ENCODE measurements at places on chromosomes 16 and 17. TPM values are rescaled to one million over a fixed set of nuclear protein-coding genes. Genes with fewer than 3 reads are reported as not detected.

DNA sequence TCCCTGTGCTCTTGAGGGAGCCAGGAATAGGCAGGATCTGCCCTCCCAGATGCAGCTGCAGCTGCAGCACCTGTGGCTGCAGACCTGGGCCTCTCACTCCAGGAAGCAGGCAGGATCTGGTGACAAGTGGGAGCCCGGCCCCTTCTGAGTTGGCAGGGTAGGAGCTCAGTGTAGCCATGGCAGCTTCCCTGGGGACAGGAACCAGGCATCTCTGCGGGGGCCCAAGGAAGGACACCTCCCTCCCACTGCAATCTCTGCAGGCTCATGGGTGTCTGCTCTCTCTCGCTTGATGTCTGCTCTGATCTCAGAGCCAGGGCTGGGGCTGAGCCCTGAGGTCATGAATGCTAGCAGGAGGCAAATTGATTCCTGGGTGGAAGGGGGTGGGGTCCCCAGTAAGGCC is 592.5 kb upstream of the CA10 start:
- DNase-seq = no peak

- DNase-seq = no peak
These were observed 3.6 kb upstream of the TUBG2 start for GRCh38 chr17:42655528-42655927.

GRCh38 chr16:21274172-21274726 is 3.8 kb downstream of the CRYM start:
- no peak for DNase-seq

DNA sequence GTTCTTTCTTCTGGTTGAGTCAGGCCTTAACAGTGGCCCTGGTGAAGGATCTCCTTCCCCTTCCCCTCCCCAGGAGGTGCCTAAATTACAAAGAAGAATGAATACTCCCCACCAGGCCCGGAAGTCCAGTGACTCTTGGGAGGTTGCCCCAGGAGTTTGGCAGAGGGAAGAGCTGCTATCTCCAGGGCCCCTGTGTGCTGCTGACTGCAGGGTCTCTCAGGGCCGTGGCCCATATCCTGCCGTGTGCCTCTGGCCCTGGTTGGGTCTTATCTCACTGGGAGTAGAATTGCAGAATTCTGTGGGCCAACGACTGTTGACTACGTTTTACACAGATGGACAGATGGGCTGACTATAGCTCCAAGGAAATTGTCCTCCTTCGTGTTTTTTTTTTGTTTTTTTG is 28.0 kb downstream of the AKAP1 start:
- no peak for DNase-seq

GRCh38 chr16:56999409-57000270 is 10.3 kb downstream of the NLRC5 start:
- DNase-seq = no peak

GRCh38 chr17:6402258-6402657 is 32.7 kb downstream of the AIPL1 start:
- no peak for DNase-seq

GRCh38 chr17:19386051-19386929 is 700 bp downstream of the MFAP4 start:
- DNase-seq = peak; percentile 84

- DNase-seq = no peak
These were observed 841 bp upstream of the RAB5C start for GRCh38 chr17:42155614-42156045.

- DNase-seq = peak; percentile 33
These were observed 33.4 kb downstream of the VAC14 start for GRCh38 chr16:70767377-70768202.

DNA sequence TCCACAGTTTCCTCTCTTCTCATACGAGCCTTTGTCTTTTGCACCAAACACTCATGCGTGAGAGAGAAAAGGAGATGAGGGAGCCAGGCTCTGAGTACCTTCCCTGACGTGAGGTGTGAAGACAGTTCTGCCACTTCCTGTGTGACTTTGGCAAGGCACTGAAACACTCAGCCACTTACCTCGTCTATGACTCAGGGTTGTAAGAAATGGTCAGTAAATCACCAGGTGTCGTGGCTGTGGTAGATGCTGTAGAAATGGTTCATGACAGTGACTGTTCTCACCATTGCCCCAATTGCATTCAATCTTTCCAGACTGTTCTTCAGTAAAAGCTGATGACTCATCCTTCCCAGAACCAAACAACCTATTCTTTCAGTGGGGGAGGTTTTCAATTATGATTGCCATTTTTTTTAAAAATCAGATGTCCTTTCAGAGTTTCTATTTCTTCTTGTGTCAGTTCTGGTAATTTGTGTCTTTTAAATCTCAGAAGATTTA is 49.2 kb upstream of the CBFA2T3 start:
- peak; percentile 40 for DNase-seq

GRCh38 chr16:10699756-10700155 is 5.0 kb upstream of the TEKT5 start:
- no peak for DNase-seq

DNA sequence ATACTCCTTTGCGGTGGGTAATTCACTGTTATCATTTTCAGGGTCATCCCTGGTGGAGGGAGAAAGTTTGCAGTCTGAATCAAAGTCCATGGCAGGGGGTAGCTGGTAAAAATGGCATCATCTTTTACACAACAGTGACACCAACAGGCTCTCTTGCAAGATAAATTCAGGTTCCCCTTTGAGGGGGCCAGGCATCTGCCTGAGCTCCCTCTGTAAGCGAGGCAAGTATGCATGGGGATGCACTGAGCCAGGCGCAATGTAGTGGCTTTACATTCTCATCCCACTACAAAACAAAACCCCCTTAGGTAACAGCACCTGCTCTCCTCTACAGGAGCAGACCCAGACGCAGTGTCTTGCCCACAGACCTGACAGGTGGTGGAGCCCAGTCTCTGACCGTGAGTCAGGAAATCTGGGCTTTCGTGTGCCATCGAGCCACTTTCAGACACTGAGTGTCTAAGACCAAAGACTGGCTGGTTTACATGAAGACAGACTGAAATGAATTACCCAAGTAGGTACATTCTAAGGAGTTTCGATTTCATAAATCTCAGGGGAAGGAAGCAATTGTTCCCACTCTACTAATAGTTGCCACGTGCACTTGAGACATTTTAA is 17.7 kb downstream of the LITAFD start:
- no peak for DNase-seq

DNA sequence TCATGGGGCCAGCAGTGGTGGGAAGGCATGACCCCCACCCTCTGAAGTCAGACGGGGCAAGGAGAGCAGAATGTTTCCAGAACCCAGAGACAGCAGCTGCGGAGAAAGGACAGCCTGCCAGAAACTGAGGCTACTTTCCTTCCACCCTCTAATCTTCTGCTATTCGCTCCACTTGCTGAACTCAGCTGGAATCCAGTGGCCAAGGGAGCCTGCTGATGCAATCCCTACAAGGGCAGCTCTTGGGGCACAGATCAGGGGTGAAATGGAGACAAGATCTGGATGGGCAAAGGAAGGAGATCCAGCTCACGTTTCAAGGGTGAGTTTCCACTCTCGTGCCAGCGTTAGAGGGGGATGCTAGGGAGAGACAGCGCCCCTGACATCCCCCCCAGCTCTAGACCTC is 479.1 kb downstream of the SLC39A11 start:
- DNase-seq = no peak

DNA sequence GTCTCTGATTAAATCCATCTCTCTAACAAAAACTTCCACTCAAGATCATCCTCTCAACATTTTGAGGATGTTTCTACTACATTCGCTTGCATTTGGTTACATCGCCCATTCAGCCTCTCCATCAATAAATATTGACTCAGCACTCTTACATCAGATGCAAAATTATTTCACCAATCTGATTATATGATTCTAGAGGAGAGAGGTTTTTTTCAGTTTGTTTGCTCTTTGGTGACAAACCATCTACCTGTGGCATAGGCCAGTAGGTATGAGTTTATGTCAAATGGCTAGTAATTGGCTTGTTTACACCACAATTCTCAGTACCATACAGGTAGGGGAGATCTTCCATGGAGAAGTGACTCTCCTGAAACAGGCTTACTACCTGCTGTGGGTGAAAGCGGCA is 52.3 kb downstream of the TOX3 start:
- DNase-seq = no peak

GRCh38 chr17:77948690-77949114 is 9.8 kb upstream of the TNRC6C start:
- DNase-seq = peak; percentile 49

- no peak for DNase-seq
These were observed 19.0 kb downstream of the AXIN1 start for GRCh38 chr16:333406-334094.

DNA sequence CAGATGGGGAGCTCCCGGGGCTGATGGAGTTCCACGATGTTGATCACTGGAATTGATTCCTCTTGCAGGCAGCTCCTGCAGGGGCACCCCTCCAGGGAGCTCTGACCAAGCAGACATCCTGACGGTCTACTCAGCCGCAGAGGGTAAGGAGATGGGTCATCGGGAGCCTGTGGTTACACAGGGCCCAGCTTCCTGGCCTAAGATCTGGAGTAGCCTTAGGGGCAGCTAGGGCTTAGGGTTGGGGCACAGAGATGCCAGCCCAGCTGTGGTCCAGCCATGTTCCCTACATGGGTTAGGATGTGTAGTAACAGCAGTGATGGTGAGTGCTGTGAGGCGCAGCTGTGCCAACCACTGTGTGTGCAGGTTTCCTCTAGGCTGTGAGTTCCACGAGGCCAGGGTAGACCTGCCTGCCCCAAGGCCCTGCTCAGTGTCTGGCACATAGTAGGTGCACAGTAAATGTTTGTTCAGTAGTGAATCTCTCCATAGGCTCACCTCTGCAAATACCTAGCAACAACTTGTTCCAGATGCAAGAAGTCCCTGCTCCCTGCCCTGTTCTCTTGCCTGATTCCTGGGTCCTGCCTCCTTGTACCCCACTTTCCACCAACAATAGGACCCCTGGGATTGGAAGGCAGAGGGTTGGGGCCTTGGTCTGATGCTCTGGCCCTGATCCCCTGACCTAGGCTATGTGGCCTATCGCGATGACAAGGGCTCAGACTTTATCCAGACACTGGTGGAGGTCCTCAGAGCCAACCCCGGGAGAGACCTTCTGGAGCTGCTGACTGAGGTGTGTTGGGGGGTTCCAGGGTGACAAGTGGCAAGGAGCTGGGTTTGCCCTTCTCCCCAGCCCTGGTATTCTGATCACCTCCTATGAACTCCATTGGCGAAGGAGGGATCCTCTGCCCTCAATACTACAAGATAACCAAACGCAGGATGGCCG is 13.7 kb downstream of the ZNF213 start:
- no peak for DNase-seq

- no peak for DNase-seq
These were observed 681 bp upstream of the PLA2G15 start for GRCh38 chr16:68244481-68244902.

GRCh38 chr17:65147955-65148354 is 10.8 kb downstream of the RGS9 start:
- no peak for DNase-seq

GRCh38 chr16:57863434-57864160 is 61.3 kb upstream of the KIFC3 start:
- DNase-seq = peak; percentile 45

DNA sequence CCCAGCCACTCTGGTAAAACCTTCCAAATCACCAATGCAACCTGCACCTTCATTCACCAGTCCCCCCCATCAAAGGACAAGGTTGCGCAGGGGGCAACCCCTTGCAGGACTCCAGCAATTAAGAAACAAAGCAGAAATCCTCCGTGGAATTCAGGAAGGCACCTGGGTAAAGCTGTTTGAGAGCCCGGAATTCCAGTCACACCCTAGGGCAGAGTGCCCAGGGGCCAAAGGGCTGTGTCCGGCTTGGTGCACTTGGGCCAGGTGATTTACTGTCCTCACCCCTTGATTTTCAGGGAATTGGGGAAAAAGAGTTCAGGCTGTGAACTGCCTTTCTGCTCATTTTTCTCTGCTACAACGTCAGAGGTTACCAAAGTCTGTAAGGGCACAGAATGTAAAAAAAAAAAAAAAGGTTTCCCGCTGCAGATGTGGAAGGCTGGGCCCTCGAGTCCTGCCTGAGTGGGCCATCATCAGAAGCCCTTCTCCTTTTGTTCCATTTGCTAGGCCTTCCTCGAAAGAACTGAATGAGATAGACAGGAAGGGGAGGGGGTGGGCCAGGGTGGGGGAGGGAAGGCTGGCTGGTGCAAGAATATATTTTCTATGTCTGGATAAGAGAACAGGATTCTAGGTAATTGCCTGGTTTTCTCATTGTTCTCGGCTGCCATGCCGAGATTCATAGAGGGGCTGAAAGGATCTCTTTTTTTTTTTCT is 266.5 kb upstream of the PSMD7 start:
- no peak for DNase-seq

The INCA1 gene
- 0.27 TPM for polyA plus RNA-seq

The SOX8 gene
- not detected for polyA plus RNA-seq

The PPY gene
- not detected for polyA plus RNA-seq

The TBC1D3 gene
- not detected for polyA plus RNA-seq

The E4F1 gene
- polyA plus RNA-seq = 15.2 TPM

The CCL2 gene
- not detected for polyA plus RNA-seq

The PRM2 gene
- polyA plus RNA-seq = not detected

The GSDMA gene
- 7.8 TPM for polyA plus RNA-seq

The SHBG gene
- polyA plus RNA-seq = 0.27 TPM

Data from mammary epithelial cell (primary cell).